ENCODE measurements at places on chromosomes 4 and X. TPM values are rescaled to one million over a fixed set of nuclear protein-coding genes. Genes with fewer than 3 reads are reported as not detected.

The CENPVL2 gene
- 2.4 TPM for total RNA-seq

The ERAS gene
- total RNA-seq: 0.27 TPM

The GATA1 gene
- not detected for total RNA-seq

DNA sequence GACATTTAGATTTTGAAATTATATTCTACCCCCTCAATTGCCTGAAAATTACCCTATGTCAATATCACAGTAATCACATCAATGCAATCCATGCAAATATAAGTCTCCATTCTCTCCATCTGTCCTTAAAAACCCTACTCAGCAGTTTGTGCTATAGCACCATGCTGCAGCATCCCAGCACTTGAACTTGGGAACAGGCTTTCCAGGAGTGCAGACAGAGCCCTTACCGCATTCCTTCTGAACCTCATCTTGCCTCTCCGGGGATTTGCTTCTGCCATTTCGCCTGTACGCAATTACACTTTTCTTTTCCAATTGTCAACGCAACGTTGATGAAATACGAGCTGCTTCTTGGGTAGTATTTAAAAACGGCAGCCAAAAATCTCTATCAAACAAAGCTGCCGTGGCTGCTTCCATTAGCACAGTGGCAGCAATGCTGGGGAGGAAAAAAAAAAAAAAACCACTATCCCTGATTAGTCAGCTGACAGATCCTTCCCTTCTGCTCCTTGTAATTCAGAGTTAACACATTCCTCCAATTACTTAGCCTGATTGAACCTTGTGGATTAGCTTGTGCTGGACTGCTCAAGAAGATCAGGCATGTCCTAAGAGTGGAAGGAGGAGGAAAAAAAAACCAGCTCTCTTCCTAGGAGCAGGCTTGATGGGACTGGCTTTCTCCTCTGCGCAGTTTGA lies 65.6 kb downstream of the MCF2 start:
- peak; percentile 0 for DNase-seq

DNA sequence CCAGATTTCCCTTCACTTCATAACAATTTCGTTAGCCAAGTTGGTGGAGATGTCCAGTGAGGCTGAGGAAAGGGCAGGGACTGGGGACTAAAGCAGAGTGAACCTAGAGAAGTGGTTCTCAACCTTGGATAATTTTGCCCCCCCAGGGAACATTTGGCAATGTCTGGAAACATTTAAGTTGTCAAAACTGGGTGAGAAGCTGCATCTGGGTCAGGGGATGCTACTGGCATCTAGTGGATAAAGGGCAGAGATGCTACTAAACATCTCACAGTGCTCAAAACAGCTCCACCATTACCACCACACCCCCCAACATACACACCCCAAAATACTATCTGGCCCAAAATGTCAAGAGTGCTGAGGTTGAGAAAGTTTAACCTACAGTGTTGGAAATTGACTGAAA lies 32.0 kb upstream of the FGF16 start:
- no peak for DNase-seq

- DNase-seq: peak; percentile 19
Measured at GRCh38 chr4:158670975-158671664, 567 bp downstream of the C4orf46 start.

DNA sequence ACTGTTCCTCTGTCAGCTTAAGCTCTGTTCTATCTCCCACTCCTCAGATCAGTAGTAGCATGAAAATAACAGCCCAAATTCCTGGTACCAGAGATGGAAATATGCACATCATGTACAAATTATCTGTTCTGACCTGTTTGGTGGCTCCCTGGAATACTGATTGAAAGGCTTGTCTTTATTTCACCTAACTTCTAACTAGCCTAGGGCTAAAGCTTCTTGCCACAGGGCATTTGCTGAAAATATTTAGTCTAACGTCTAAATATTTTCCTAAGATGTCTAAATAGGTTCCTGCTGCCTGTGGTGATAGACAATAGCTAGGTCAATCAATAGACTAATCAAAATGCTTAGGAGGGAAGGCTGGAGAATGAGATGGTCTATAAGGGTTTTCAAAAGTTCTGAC lies 12.9 kb upstream of the PRMT9 start:
- DNase-seq: no peak

- no peak for DNase-seq
Measured at GRCh38 chr4:86961116-86961515, 26.3 kb downstream of the AFF1 start.

DNA sequence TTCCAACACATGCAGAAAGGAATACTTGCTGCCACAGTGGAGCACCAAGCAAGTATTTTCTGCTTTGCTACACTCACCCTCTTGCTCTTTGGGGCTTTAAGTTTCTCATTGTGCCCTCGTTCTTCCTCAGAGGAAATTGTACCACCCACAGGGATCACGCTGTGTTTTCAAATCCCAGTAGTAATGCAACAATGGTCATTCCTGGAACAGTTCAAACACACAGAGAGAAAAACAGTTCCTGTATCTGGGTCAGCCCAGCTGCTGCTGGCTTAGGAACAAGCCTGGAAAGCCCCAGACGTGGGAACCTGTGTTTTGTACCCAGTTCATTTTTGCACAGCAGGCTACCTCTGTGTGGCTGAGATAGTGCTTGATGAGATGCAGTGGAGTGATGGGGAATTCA lies 907.8 kb downstream of the STPG2 start:
- DNase-seq: no peak

- DNase-seq: no peak
Measured at GRCh38 chrX:9315086-9315485, 149.8 kb upstream of the TBL1X start.

All from cerebellum (tissue), 4 donors.